ENCODE measurements at places on chromosomes 5 and 9.

DNA sequence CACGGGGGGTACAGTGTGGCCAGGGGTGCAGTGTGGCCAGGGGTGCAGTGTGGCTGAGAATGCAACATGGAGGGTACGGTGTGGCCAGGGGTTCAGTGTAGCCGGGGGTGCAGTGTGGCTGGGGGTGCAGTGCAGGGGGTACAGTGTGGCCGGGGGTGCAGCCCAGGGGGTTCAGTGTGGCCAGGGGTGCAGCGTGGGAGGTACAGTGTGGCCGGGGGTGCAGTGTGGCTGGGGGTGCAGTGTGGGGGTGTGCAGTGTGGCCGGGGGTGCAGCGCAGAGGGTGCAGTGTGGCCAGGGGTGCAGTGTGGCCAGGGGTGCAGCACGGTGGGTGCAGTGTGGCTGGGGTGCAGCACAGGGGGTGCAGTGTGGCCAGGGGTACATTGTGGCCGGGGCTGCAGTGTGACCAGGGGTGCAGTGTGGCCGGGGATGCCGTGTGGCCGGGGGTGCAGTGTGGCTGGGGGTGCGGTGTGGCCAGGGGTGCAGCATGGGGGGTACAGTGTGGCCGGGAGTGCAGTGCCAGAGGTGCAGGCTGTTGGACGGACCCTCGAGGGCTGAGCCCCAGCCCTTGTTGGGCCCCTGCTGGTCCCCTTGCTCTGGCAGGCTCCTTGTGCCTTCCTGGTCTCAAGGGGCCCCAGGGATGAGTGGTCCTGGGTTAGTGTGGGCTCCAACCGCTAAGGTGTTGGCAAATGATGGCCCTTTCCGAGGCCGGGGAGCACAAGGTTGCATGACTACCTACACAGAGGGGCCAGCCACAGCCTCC lies 17.9 kb downstream of the TPPP start:
- no peak for DNase-seq

DNA sequence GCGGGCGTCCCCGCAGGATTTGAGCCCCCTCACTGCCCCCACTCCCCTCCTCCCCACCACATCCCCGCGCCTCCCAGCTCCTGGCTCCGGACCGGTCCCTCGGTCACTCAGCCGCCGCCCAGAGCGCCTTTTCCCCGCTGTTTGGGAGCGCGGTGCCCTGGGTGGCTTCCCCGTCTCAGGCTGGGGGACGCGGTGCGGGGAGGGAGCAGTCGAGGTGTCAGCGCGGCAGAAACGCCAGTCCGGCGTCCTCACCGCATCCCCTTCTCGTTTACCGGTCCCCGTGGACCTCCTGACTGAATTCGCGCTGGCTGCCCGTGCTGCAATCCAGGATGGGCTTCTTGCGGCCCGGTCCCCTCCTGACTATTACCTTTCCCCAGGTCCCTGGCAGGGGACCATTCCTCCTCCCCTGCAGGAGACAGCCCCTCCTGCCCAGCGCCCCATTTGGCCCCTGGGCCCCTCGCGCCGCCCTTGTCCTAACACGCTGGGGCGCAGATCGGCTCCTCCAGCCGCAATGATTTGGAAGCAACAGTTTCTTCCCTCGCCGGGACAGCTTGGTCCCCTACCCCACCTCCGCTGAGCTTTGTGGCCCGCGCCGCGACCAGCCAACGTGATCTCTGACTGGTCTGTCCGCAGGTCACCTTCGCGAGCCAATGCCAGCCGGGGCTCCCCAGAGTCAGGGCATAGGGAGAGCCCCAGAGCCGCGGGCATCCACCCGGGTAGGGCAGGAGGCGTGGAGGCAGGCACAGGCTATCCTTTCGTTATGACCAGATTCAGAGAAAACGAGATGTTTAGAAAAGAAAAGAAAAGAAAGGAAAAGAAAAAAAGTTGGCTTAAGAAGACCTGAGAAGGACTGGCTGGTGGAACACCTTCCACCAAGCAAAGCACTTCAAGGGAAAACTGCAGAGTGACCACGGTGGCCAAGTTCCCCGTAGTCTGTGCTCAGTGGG lies 1.2 kb downstream of the ANKRD33B start:
- DNase-seq, result no peak

- DNase-seq, result no peak
Observed at GRCh38 chr9:2496934-2497333, 124.7 kb upstream of the VLDLR start.

DNA sequence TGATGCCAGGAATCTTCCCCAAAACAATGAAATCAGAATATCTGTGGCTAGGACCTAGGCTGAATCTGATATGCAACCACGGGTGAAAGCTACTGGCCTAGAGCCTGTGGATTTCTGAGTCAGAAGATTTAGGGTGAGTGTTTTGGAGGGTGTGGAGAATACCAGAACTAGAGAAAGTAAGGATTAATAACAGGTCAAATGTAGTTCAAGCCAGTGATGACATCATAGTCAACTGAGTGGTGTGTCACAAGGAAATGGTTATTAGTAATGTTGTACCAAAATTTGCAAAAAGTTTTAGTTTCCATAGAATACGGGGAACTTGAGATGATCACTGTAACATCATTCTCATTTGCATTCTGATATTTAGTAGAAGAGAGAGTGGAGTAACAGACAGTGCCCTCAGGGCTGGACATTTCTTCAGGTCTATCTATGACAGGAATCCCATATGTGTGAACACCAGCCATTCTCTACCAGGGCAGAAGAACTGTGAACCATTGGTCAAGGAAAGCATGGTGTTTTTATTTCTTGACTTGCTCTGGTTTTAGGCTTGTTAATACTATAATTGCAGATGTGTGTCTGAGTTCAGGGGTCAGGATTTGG lies 3.7 kb downstream of the GALNT12 start:
- no peak for DNase-seq

DNA sequence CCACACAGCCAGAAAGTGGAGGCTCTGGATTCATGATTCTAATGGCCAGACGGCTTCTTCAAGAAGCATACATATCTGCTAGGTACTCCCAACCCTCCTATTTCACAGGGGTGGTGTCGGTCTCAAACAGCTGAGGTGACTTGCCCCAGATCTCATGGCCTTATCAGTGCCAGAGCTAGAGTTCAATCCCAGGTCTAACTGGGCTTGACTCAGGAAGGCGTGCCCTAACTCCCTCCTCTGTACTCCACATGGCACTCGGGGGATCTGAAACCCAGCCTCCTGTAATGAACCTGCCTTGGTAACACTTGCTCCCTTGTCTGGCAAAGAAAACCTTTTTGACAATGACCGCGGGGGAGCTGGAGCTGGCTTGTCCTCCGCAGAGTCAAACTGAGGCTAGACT lies 2.1 kb downstream of the QRFP start:
- no peak for DNase-seq

GRCh38 chr5:45035991-45036390 lies 227.2 kb downstream of the MRPS30 start:
- DNase-seq, result no peak

DNA sequence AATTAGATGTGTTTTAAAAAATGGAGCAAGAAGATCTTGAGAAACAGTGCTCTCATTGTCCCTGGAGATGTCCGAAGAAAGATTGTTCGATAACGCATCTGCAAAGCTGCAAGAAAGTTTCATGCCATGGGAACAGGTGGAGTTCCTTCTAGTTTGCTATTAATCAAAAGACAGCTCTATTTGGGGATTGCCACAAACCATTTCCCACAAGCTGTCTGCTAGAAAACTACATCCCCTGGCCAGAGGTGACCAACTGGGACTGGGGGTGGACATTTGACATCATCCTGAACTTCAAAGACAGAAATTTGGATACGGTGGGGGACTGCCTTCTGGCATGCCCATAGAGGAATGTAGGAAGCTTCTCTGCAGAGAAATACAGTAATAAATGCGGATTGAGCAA lies 50.8 kb upstream of the OSMR start:
- DNase-seq, result no peak

- DNase-seq, result peak; percentile 87
Observed at GRCh38 chr9:129495620-129496472, 125.1 kb downstream of the C9orf50 start.

DNA sequence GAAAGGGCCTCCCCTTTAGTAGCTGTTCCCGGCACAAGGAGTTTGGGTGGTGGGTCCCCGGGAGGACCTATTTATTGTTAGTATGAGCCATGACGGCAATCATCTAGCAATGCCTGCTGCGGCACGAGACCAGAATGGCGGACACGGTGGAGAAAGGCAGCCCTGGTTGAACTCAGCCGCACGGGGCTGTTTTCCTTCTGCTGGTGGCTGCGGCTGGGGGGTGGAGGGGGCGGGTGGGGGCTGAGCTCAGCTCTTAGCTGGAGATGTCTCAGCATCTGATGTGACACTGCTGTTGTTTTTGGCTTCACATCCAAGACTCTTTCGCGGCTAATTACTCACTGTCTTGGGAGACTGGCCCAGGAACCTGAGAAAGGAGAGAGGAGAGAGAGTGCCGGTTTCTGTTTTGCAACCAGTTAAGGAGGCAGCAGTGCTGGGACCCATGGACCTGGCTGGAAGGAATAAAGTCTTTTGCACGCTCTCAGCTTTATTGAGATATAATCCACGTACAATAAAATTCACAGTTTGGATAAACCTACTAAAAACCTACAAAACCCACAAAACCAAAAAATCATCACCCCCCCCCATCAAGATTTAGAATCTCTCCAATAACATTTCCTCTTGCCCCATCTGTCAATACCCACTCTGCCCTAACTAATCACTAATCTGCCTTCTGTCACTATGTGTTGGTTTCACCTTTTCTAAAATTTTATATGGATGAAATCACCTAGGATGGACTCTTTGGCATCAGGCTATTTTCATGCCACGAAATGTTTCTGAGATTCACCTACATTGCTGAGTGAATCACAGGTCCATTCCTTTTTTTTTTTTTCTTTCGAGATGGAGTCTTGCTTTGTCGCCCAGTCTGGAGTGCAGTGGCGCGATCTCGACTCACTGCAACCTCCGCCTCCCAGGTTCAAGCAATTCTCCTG lies 81.8 kb upstream of the NEURL1B start:
- DNase-seq, result no peak

GRCh38 chr5:107712359-107712870 lies 41.7 kb upstream of the EFNA5 start:
- DNase-seq, result no peak

DNA sequence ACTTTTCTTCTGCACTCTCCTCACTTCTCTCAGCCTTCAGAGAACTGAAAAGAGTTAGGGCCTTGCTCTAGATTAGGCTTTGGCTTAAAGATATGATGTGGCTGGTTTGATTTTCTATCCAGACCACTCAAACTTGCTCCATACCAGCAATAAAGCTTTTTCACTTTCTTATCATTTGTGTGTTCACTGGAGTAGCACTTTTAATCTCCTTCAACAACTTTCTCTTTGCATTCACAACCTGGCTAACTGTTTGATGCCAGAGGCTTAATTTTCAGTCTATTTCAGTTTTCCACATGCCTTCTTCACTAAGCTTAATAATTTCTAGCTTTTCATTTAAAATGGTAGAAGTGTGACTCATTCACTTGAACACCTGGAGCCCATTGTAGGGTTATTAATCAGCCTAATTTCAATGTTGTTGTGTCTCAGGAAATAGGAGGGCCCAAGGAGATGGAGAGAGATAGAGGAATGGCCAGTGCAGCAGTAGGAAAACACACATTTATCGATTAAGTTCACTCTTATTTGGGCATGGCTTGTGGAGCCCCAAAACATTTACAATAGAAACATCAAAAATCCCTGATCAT lies 5.9 kb downstream of the ATPSCKMT start:
- DNase-seq, result no peak

DNA sequence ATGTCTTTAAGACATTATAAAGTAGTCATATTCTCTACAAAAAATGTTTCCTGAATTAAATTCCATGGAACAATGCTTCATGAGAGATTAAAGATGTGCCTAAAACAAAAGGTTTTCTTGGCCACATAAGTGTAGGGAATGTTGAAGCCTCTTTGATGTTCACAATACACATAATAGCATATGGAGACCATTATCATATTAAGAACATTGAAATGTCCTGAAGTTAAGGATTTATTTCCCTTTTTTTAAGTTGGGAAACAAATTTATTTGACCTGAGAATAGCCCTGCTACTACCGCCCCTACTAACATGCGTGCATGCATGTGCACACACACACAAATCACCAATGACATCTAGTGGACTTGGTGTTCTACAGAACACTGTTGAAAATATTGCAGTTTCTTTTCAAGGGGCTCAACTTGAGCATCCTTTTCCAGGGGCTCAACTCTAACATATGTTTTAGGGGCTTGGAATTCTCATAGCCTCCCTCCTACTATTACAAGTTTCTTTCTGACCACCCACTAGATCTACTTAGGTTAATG lies 124.9 kb upstream of the C6 start:
- no peak for DNase-seq

DNA sequence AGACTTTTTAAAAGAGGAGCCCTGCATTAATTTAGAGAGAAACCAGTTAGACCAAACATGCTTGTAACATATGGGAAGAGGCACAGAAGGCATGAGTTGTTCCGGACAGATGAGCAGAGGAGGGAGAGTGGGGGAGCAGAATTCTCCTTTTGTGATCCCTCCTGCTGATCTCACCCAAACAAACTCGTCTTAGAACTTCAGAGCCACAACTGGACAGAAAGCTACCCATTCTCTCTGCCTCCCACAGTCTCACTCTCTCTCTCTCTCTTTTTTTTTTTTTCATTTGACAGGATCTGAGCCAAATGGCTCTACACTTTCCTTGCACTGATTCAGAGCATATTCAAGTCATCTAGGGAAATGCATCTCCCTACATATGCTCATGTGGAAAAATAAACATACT lies 196.0 kb upstream of the PAPPA start:
- DNase-seq, result no peak

GRCh38 chr9:87276327-87276841 lies 221.3 kb upstream of the DAPK1 start:
- DNase-seq, result no peak

DNA sequence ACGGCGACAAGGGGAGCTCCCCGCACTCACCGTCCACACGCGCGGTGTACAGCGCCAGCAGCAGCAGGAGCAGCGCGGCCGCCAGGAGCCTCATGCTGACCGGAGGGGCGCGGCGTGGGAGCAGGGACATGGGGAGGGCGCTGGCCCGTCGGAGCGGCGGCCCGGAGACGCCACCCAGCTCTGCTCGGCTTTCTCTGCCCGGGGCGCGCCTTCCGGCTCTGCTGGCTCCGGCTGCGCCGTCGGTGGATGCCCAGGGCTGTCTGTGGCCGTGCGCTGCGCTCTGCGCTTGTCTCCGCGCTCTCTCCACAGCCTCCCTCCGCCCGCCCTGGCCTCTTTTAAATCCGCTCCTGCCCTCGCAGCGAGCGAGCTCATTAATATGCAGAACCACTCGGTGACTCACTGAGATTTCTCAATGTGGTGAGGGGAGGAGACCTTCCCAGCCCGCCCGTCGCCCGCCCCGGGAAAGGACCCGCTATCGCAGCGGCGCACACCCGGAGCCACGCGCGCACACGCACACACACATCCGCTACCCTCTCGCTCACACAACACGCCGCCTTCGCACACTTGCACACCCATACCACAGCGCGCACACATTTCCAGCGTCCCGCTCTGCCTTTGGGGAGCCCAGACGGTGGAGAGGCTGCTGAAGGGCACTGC lies at the start of gene CXCL14:
TSS of gene CXCL14 (minus strand) at position 307 of the 657 bp plus-strand sequence. CDS start at position 94, 213 bp downstream.
- no peak for DNase-seq

DNA sequence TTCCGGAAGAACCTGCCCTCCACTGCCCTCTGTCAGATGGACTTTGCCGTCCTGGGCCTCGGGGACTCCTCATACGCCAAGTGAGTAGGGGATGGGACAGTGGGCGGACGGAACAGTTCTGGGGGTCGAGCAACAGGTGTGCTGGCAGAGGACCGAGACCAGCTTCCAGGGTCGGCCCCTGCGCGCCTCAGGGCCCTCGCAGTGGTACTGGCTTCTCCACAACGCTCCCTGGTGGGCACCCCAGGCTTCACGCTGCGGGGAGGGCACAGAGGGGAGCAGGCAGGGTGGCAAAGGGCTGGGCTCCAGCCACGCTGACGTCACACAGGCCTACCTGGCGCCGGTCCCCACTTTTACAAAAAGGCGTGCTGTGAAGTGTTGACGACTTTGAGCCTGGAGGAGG lies 7.0 kb downstream of the NDOR1 start:
- DNase-seq, result no peak

All from GM13976 (cell line).